NCI-H2171 (cell line): ENCODE measurements at places on chromosomes 2 and 18.

DNA sequence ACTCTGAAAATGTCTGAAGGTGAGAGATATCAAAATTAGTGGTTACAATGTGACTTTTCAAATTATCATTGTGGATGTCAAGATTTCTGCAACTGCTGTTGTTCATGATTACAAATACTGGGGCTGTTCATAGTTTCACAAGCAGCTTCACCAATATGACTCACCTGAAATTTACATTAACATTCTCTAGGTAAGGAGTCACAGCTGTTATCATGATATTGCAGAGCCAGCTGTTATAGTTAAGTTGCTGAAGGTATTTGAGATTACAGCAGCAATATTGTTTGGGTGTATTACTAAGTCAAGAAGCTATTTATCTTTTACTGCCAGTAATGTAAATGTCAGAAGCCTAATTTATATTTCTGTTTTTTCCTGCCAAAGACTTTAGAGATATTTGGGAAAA is 140.0 kb downstream of the MC4R start:
- no peak for DNase-seq

GRCh38 chr18:57060814-57061213 is 86.1 kb upstream of the BOD1L2 start:
- no peak for DNase-seq

DNA sequence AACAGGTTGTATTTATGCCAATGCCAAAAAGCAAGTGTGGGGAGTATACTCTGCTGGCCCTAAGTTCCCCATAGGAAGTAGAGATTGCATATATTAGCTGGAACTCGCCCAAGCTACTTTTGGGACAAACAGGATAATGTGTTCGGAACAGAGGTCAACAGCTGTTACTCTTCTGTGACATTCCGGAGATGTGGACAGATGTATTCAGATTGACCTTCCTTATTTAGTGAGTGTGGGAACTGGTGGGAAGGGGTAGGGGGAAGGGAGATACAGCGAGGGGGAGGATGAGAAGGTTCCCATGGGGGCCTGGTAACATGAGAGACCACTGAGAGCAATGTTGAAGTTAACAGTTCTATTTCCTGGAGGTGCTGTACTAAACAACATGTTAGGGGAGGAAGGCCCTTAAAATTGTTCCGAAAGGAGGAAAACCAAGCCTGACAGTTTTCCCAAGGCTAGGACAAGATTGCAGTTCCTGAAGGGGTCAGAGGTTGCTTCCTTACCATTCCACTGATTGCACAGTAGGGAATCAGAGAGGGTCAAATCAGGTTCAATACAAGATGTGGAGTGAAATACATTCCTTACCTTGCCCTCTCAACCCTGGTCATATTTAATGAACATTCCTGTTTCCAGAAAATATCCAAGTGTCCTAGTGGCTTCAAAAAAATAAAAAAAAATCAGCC is 14.3 kb upstream of the CD28 start:
- no peak for DNase-seq

DNA sequence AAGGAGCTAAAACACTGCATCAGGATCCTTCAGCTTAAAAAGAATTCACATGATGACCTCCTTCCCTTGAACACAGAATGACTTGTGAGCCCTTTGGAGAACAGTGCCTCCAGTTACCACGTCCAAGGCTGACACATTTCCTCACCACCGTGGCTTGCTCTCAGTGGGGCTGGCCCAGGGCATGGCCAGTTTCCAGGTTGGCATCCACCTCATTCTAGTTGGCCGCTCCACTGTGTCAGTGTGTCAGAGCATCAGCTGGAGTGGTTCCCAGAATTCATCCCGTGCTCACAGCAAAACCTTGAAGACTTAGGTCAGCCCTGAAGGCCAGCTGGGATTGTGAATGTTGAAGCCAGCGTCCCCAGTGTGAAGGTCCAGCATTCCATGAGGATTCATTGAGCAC is 158.5 kb downstream of the INSIG2 start:
- DNase-seq, result no peak

DNA sequence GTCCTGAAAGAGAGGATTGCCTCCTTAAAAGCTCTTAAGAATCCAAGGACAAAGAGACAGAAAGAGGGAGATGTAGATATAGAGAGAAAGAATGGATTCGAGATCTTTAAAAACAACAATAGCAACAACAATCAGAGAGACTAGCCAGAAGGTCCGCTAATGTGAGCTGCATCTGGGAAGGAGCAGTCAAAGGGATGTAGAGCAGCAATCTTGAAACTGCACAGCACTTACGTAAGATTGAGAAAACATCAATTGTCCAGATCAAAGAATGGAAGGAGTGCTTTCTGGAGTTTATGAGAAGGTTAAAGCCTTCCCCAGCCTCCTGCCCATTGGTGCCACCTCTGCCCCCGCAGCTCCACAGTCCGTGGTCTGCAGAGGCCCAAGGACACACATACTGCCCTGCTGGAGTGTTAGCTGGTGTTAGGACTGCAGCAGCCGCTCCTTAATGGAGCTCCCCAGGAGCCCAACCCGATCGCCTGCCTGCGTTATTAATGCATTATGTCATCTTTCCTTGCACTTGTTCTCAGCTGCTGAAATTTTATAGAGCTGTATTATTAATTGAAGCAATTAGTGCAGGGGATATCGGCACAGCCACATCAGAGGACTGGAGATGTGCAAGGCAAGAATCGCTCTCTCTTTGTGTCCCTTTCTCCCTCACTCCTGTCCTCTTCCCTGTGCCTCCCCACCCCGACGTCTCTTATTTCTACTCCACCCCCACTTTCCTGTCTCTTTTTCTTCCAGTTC is 94.2 kb upstream of the STPG4 start:
- DNase-seq, result no peak

- no peak for DNase-seq
Observed at GRCh38 chr2:96949701-96950350, 36.6 kb downstream of the FAM178B start.

- no peak for DNase-seq
Observed at GRCh38 chr2:56229397-56230060, 45.7 kb downstream of the CCDC85A start.

GRCh38 chr2:72006188-72006736 is 141.4 kb downstream of the CYP26B1 start:
- DNase-seq, result no peak

DNA sequence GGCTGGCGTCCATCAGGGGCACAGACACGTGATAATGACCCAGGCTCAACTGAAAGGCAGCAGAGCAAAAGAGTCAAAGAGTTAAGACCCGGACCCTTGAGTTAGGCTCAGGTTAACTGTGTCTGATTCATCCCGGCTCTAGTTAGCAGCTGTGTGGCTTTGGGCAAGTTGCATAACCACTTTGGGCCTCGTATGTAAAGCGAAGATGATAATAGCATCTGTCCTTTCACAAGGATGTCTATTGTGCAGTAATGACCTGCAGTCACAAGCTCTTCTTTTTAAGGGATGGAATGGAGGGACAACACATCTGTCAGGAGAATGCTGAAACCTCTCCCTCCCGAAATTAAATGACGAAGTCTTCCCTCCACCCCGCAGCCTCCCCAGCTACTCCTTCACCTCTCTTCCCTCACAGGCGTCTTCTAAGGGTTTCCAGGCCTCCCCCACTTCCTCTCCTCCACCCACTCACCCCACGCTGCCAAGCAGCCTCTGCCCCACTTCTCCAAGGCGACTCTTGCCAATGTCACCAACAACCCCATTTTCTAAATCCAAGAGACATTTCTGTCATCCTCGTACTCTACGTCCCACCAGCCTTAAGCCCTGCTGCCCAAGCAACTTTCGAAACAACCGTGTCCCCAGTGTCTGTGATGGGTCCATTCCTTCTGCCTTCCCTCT is 135.1 kb upstream of the ID2 start:
- DNase-seq, result no peak

DNA sequence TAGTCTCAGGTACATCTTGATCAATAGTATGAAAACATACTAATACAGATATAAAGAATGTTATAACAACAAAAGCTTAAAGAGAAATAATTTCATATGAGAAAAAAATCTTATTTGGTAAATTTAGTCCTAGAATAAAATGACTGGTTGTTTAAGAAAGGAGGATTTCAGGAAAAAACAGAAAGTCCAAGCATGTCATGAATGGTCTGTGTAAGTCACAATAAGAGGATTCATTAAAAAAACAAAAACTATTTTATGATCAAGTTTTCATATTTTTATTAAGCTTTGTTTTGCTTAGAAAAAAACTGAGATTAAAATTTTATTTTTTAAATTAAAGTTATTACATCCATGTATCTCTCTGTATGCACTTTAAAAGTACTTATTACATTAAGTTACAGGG is 353.9 kb upstream of the SPHKAP start:
- DNase-seq, result no peak

GRCh38 chr2:36450466-36451196 is 95.1 kb downstream of the CRIM1 start:
- no peak for DNase-seq

GRCh38 chr2:8253781-8254180 is 428.1 kb upstream of the ID2 start:
- no peak for DNase-seq

DNA sequence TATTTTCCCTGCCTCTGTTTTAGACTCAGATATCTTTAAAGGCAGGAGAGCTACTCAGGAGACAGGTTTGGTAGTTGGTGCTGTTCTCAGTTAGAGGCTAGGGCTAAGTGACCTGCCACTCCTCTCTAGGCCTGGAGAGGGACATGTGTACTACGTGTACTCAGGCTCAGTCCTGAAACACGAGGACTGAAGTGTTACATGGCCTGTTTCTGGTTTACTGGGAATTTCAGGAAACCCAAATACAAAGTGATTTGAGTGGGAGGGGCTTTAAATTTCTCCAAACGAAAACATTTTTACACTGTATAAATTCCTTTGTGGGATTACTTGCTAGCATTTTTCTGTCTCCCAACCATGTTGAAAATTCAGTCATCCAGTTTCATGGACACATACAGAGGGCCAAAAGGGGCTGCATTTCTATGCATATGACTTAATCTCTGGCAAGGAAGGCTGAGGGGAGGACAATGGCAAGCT is 343.3 kb downstream of the CYP26B1 start:
- DNase-seq, result no peak

DNA sequence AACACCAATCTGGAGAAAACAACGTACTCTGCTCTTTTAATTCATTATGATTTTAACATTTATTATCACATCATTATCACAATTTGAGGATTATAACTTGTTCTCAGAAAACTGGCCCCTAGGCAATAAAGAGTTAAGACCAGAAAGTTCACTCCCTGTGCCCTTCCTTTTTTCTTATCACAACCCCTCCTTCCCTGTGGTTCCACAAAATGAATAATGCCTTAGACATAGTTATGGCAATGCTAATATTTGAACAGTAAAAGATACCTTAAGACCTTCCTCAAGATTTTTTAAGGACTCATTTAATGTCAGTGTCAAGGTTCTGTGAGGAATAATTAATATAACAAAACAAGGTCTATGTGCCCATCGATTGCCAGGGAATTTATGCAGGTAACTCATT is 596.2 kb downstream of the ARHGAP15 start:
- no peak for DNase-seq

DNA sequence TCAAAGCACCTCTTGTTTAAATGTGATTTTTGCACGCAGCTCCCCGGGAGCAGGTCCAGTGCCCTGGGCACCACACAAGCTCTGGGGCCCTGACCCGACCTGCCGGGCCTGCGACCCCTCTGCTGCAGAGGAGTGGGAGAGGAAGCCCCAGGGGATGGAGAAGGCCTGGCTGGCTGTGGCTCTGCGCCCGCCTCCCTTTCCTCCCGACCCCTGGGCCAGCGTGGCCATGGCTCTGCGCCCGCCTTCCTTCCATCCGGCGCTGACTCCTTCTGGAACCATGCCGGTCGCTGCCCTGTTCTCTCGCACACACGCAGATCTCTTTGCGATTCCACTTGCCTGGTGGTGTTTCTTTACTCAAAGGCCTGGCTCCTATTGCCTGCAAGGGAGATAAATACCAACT is 166.5 kb upstream of the SALL3 start:
- DNase-seq, result no peak

GRCh38 chr2:9212661-9213411 is 6.2 kb downstream of the ASAP2 start:
- DNase-seq, result no peak

DNA sequence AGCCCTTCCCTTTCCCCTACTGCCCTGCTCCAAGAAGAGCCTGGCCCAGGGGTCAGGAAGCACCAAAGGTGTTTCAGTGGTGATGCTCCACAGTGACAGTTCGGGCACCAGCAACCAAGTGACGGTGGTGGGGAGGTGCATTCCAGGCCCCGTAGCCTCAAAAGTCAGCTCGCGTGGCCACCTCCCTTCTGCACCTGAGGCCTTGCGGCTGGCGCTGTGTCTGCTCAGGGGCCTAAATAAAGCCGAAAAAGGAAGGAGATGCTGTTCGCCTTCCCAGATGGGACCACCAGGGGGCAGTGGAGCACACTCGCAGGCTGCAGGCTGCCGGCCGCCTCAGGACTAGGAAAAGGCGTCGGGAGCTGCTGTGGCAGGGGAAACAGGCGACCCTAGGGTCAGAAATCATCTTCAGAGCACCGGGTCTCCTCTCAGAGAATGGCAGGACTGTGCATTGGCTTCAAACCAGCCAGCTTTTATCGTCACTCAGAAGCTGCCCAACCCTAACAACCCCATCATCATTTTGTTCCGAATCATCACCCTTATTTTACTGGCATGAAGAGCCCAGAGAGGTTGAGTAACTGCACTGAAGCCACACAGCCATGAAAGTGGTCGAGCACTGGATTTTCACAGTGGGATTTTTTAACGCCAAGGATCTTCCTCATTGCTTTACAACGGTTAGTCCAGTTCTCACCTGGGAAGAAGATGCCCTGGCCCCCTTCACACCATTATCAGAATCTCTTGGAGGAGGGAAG is 213.0 kb upstream of the CELF4 start:
- DNase-seq, result peak; percentile 57

- DNase-seq, result no peak
Observed at GRCh38 chr2:19577723-19578122, 219.3 kb upstream of the OSR1 start.

DNA sequence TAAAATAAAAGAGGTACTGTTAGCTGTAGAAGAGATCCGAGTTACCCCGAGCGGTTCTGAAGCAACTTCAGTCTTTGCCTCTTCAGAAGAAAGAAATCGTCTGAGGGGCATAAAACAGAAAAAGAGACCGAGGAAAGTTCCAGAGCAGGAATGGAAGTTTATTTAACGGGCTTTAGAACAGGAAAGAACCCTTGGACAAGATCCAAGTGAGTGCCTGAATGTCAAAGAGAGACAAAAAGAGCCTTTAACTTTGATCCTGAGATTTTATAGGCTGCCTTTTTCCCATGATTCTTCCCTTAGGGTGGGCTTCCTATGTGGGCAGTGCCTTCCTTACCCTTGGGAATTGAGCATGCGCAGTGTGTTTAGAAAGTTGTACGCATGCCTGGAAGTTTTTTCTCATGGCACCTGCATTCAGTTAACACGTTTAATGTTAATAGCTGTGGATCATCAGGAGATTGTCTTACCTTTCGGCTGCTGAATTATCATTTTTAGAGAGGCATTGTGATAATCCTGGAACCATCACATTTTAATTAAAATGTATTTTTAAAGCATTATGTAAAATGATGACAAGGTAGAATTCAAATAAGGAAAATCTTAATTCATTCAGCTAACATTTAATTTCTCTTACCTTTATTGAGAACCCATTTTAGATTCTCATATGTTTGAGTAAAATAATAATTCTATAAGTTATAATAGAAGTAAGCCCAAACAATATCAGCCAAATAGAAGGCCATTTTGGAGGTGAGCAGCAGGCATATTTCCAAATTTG is 269.5 kb upstream of the ZSWIM2 start:
- no peak for DNase-seq

GRCh38 chr18:36889742-36890141 is 60.8 kb downstream of the KIAA1328 start:
- DNase-seq, result no peak
